ENCODE measurements at places on chromosomes 6 and 20.

DNA sequence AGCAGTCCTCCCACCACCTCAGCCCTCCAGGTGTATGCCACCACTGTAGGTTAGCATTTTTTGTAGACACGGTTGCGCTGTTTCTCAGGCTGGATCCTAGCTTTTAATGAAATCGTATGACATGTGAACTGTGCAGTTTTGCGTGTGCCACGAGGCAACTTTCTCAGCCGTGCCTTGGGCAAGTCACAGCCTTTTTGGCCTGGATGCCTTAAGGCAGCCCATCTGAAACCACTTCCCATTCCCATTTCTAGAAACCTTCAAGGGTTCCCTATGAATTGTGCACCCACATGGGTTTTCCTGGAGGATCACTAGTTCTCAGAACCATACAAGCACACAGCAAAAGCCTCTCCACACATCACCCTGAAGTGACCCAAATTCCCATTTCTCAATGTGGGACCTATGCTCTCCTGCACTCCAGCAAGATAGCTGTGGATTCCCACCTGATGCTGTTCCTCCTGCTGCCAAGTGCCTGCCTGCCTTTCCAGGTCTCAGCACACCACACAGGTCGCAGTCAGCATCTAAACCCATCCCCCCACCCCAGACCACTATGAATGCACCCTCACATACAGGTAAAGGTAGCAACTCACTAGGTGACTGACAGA is 28.9 kb downstream of the SNX5 start:
- no peak for DNase-seq

DNA sequence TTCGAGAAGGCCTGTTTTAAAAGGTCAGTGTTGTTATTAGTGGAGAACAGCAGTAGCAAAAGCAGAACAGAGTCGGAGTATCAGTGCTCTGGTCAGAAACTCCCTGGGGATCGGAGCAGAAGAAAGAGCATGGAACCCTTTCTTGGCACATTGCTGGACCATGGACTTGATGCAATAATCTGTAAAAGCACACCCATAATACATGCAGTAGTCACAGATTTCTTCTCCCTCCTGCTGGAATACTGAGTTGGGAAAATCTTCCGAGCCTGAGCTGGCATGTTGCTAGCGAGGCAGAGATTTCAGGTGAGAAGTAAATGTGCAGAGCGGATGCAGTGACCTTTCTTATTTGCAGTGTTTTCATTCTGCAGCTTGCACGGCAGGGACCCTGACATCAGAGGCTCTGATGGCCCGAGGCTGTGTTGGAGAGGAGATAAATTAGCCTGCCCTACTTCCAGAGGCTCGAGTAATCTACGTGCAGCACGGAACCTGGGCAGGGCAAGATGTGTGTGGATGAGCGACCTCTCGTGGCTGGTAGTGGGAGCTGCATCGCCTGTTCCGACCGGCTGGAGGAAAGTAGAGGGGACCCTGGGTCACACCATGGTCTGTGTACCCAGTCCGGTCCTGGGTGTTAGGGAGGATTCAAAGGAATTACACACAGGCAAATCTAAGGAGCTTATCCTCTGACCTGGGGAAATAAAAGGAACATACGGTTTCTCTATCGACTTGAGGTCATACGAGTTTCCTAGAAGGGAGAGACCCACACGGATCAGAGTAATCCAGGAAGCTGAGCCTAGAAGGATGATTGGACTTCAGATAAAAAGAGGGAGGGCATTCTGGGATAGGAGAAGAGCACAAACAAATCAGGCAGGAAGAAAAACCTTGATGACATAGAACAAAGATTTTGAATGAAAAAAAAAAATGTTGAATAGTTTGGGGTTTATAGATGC is 137.0 kb upstream of the STMND1 start:
- peak; percentile 17 for DNase-seq

DNA sequence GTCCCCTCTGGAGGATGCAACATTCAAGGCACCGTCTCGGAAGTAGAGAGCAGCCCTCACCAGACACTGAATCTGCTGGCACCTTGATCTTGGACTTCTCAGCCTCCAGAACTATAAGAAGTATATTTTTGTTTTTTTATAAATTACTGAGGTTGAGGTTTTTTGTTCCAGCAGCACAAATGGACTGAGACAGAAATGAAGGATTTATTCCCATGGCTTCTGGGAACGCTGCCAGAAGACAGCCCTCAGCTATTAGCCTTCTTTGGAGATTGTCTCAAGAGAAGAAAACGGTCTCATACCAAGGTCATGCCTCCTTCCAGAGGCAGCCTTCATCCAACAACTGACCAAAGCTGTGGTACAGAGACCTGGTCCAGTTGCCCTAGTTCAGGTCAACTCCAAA is 85.4 kb downstream of the CHMP4B start:
- DNase-seq, result no peak

- no peak for DNase-seq
Measured at GRCh38 chr6:52389264-52389625, 27.3 kb downstream of the PAQR8 start.

GRCh38 chr20:35264755-35265154 is 13.2 kb downstream of the MMP24OS start:
- DNase-seq, result no peak

DNA sequence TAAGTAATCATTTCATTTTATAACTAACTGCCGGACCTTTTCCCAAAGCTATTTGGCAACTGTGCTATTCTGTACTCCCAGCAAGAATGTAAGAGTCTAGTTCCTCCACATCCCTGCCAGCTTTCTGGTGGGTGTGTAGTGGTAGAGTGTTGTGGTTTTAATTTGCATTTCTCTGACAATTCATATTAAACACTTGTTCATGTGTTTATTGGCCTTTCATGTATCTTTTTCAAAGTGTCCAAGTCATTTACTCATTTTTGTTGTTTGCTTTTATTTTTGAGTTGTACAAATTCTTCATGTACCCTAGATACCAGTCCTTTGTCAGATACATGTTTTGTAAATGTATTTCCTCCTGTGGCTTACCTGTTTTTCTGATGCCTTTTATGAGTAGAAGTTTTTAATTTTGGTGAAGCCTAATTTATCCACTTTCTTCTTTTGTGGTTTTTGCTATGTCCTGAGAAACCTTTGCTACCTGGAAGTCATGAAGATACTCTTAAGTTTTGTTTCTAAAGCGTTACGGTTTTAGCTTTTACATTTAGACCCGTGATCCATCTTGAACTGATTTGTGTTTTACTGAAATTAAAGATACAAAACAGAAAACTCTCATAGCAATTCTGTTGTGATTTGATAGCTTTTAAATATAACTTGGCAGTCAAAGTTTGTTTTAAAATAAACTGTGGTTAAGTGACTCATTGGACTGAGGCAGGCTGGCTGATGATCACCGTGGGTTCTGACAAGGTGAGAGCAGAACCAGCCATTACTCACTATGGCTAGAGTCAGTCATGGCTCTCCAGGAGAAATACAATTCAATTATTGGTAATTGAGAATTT is 8.0 kb downstream of the MYLIP start:
- no peak for DNase-seq

GRCh38 chr6:155061381-155061780 is 66.3 kb downstream of the TIAM2 start:
- no peak for DNase-seq

DNA sequence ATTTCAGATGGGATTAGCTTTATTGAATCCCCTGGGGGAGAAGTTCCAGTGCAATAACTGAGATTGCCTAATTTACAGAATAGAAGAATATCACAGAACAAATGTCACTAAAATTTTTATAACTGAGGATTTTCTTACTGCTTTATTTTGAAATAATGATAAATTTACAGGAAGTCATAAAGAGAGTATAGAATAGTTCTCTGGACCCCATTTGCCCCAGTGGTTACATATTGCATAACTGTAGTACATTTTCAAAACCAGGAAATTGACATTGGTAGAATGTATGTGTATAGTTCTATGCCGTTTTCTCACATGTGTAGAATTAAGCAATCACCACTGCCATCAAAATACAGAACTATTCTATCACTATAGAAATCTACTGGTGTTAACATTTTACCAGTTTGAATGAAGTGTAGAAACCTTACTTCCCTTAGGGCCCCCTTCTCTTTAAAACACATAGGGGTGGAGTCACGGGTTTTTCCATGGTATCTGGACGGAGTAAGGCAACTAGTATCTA is 18.3 kb downstream of the KIF6 start:
- no peak for DNase-seq

GRCh38 chr6:170253226-170253909 is 37.5 kb downstream of the DLL1 start:
- DNase-seq, result no peak

DNA sequence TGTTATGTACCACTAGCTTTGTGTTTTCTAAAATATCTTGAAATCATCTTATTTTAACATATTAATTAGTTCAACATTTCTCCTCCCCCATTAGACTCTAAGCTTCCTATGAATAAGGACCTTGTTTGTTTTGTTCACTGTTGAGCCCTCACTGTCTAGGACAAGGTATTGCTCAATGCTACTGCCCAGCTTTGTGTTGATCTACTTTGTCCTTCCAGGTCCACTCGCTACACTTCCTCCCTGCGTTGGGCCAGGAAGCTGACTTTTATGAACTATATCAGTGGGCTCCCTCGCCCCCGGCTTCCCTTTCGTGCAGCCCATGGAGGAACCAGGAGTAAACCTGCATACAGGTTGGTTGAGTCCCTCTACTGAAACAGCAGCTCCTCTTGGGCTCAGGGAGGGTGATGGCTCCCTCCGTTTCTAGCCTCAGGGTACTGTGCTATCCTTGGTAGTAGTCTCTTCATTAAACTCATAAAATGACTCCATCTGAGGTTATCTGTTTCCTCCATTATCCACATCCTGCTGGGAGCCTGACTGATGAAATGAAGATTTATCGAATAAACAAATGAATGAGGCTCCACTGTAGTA is 272.5 kb downstream of the CLIC5 start:
- DNase-seq, result no peak

DNA sequence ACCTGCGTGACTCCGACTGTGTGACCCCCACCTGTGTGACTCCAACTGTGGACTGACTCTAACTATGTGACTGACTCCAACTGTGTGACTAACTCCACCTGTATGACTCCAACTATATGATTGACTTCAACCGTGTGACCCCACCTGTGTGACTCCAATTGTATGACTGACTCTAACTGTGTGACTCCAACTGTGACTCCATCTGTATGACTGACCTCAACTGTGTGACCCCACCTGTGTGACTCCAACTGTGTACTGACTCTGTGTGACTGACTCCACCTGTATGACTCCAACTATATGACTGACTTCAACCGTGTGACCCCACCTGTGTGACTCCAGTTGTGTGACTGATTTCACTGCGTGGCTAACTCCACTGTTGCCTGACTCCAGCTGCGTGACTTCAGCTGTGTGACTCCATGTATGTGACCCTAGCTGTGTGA is 38.6 kb downstream of the SYNJ2 start:
- no peak for DNase-seq

DNA sequence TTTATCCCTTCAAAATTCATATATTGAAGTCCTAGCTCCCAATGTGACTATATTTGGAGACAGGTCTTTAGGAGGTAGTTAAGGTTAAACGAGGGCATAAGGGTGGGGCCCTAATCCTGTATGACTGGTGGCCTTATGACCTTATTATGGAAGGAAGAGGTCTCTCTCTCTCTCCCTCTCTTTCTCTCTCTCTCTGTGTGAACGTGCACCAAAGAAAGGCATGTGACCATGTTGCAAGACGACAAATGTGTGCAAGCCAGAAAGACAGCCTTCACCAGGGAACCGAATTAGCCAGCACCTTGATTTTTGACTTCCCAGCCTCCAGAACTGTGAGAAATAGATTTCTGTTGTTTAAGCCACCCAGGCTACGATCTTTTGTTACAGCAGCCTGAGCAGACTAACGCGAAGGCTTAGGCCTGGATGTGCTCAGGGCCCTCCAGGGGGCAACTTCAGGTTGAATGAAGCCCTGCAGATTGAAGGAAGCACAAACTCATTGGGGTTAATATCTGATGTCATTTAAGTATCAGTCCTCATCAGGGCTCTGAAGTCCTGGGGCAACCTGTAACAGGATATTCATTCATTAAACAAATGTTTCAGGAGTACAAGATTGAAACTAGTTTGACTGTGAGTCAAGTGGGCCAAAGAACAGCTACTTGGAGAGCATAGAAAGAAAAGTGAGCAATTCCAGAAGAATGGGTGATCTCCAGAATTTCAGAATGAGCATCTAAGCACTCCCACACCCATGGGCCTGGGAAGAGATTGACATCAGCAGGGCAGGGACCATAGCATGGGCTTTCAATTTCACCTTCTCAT is 157.4 kb upstream of the TNFAIP3 start:
- no peak for DNase-seq

GRCh38 chr6:141140905-141141304 is 991.8 kb upstream of the GJE1 start:
- DNase-seq, result no peak
